Amygdala (tissue), 56 donors: ENCODE measurements at places on chromosomes 4 and X.

GRCh38 chr4:137660211-137660610 is 127.9 kb upstream of the PCDH18 start:
- no peak for DNase-seq

DNA sequence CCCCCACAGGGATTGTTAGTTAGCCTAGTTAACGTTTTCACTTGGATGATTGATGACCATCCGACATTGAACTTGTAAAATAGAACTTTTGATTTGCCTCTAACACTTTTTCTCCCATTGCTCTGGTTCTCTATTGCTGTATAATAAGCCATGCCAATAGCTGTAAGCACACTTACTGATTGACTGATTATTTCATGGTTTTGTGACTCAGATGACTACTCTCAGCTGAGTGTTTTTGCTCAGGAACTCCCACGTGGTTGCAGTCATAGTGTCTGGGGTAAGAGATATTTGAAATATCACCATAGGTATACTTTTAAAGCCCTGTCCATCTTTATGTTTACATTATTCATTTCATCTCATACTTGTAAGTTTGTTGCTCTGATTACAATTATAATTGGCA is 1285.5 kb downstream of the STIM2 start:
- DNase-seq: no peak

- DNase-seq: no peak
Measured at GRCh38 chr4:178450614-178451013, 1008.4 kb upstream of the AGA start.

- DNase-seq: no peak
Measured at GRCh38 chrX:679291-679979, 48.8 kb downstream of the SHOX start.

DNA sequence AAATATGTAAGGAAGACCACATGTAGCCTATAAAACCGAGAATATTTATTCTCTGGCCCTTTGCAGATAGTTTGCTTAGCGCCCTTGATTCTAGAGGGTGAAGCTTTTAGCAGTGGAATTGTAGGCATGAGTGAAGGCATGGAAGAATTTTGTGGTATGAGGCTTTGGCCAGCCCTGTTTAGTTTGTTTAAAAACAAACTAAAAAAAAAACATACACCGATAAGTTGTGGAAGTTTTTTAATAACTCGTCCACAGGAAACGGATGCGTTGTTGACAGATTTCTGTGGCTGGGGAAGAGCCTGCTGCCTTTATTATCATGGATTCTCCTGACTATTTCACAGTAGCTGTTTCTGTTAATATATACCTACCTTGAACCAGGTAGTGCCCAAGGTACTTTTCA is 194.7 kb upstream of the LNX1 start:
- DNase-seq: no peak

- no peak for DNase-seq
Measured at GRCh38 chr4:48235050-48235449, 34.6 kb downstream of the TEC start.

DNA sequence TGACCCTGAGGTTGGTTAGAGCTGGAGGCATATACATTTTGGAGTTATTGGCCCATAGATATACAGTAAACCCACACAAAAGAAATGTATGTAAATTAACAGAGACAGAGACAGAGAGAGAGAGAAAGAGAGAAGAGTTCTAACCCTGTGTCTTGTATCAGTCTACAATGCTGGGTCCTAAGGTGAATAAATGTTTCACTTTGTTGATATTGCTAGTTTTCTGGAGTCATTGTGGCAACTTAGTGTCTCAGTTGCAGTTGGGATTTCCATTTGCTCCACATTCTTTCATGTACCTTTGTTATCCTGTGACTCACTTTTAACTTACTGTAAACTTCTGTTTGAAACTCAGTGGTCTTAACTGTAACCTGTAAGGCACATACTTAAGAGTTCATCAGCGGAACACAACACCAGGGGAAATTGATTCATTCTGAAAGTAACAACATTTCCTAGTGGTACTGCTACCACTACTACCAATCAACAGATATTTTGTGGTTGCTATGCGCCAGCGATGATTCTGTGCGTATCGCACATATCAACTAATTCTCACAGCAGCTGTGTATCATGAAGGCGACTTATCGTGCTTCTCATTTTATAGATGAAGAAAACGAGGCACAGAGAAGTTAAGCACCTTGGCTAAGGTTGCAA is 38.5 kb upstream of the ETDA start:
- DNase-seq: no peak

- DNase-seq: no peak
Measured at GRCh38 chr4:78038704-78039103, 18.4 kb upstream of the FRAS1 start.

- DNase-seq: no peak
Measured at GRCh38 chr4:74230902-74231499, 73.1 kb downstream of the MTHFD2L start.

GRCh38 chrX:2967584-2967983 is 38.4 kb upstream of the ARSD start:
- no peak for DNase-seq

GRCh38 chr4:110287130-110287529 is 88.7 kb upstream of the ELOVL6 start:
- no peak for DNase-seq

DNA sequence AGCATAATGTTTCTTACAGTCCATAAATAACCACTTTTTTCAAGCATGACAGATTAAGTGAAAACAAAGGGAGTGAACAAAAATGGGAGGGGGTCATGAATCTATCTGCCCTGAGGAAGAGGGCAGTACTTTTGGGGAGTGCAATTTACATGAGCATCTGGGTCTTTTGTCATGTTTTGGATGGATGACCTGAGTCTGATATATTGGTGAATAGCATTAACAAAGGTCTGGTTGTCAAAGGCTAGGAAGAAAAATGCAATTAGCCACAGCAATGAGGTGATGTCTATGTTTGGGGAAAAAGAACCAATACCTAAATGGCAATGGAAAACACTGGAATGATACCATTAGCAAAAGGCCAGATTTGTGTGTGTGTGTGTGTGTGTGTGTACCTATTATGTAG is 15.1 kb upstream of the MAD2L1 start:
- no peak for DNase-seq

GRCh38 chr4:59120287-59120814 is 2010.2 kb upstream of the IGFBP7 start:
- DNase-seq: no peak

GRCh38 chrX:50495616-50496015 is 25.0 kb upstream of the DGKK start:
- no peak for DNase-seq

DNA sequence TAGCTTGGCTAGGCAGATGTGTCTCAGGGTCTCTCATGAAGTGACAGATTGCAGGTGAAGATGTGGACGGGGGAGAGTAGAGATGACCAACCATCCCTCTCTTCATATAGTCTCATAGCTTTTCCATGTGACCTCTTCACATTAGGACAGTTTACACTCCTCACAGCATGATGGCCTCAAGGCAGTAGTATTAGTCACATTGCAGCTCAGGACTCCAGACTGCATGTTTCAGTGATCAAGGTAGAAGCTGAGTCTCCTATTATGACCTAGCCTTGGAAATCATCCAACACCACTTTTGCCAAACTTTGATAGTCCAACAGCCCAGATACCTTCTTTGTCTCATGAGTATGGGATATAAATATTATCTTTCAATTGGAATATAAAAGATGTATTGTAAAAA is 147.7 kb downstream of the GASK1B start:
- DNase-seq: no peak

- no peak for DNase-seq
Measured at GRCh38 chr4:6177587-6178197, 22.7 kb downstream of the JAKMIP1 start.
